GOT3 (cell line): ENCODE measurements at places on chromosomes 3 and 15.

- DNase-seq = no peak
These were observed 12.5 kb downstream of the RASA2 start for GRCh38 chr3:141499284-141499683.

GRCh38 chr15:100924436-100924835 is 5.3 kb downstream of the LRRK1 start:
- no peak for DNase-seq

DNA sequence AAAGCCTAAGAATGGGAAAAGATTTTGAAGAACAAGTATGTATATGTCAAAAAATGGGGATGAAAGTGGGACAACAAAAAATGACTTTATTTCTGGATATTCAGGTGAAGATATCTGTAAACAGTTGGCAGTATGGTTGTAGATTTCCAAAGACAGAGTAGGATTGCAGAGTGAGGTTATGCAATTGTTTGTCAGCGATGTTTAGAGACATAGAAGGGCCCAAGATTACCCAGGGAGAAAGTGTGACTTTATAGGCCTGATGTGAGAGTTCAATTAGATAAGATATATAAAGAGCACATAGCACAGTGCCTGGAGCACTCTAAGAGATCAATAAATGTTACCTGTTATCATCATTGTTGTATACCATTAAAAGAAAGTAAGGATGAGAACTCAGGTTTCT is 319.8 kb downstream of the DOCK3 start:
- DNase-seq = no peak

DNA sequence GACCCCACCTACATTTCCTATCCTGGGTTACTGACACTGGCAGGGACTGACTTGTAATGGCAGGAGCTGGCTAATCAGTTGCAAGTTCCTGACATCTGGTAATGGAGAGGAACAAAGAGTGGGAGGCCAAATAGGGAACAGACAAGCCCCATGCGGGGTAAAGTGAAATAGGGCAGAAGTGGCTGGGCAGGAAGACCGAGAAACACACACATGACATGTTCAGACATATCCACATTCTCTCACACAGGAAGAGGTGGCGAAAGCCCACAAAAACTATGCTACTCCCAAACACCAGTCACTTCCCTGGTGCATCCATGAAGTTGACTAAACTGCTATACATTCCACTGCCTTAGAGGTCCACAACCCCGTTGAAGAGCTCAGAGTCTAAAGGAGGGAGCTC is 394.1 kb upstream of the TBL1XR1 start:
- DNase-seq = no peak

DNA sequence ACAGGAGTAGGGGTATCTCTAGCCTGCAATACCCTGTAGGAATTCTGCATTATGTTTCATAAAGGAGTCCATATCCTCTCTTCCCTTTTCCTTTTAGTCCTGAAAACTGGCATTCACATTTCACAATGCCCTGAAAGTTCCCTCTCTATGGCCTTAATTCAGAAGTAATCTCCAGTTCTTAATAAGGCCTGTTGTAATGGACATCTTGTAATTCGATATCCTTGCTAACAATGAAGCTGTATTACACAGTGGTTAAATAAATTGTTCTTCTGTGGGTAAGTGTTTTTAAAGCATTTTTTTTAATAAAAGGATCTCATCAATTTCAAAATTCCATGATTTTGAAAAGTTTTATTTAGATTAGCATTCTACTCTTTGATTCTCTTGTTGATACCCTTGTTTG is 34.3 kb upstream of the NEO1 start:
- DNase-seq = no peak

- no peak for DNase-seq
These were observed 116.6 kb upstream of the IQSEC1 start for GRCh38 chr3:13189639-13190377.

- no peak for DNase-seq
These were observed 34.4 kb upstream of the TBC1D21 start for GRCh38 chr15:73838831-73839426.

DNA sequence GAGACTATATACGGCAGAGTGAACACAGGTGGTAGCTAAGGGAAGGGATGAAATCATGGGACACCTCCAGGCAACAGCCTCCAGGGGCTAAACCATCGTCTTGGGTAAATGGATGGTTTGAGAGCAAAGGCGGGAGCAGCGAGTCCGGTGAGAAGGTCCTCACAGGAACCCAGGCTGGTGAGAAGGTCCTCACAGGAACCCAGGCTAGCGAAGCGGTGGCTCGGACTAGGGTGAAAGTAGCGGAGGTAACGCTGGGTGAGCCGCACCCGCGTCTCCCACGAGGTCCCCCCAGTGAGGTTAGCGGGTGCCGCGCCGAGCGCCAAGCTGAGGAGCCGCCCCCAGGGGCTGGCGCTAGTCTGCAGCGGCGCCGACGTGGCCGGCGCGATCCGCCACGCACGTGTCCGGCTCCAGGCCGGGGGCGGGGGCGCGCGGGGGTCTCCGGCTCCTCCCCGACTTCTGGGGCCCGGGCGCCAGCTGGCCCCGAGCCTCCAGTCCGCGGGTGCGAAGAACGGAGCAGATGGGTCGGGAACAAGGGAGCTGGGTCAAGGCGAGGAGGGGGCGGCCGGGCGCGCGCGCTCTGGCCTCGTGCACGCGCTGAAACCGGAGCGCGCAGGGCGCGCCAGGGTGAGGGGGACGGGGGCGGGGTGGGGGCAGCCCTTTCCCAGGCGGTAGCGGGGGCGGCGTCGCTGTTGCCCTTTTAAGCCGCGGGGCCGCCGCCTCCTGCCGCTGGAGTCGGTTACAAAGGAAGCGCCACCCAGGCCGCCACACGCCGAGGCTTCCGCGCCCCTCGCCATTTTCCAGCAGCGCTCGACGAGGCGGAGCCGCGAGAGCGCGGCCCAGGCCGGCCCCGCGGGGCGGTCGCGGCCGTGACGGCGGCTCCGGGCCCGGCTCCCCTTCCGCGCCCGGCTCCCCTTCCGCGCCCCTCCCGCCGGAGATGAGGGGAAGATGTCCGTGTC is at the start of gene UBE2Q2:
Gene UBE2Q2, plus strand, starts transcription at position 726 of the 956 bp plus-strand sequence. Its CDS starts 220 bp downstream, at position 946.
- peak; percentile 25 for DNase-seq

DNA sequence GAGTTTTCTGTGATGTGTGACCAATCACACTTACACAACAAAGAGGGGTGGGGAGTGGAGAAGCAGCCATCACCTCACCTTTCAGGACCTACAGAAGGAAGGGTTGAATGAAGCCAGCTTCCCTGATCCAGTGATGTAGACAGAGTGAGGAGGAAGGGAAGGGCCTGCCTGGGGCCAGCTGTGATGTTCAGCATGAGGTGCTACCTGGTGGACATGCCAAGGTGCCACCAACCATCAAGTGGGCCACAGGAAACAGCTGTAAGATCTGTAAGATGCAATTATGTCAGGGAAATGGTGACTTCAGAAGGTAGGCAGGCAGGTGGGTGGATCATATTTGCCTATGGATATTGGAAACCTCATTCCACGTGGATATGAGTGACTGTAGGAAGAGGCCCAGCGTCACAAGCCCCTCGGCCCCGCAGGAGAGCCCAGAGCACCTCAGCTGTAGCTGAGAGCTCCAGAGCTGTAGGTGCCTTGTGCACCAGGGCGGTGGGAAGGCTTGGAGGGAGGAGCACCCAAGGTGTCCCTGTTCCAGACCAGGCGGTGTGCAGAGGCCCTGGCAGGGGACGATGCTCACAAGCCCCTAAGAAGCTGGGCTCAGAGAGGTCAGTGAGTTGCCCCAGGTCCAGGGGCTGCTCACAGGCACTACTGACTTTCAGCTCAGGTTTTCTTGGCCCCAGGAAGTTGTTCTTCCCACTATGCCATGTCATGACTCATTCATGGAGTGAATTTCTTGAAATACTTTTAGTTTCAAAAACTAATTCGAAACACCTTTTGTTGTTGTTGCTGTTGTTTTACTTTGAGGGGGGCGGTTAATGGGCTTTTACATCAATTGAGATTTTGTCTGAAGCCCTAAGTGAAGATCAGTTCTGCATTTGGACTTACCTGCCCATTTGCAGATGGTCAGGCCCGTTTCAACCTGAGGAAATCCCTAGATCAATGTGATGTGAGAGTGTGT is 94.2 kb upstream of the ALDH1A3 start:
- DNase-seq = no peak

DNA sequence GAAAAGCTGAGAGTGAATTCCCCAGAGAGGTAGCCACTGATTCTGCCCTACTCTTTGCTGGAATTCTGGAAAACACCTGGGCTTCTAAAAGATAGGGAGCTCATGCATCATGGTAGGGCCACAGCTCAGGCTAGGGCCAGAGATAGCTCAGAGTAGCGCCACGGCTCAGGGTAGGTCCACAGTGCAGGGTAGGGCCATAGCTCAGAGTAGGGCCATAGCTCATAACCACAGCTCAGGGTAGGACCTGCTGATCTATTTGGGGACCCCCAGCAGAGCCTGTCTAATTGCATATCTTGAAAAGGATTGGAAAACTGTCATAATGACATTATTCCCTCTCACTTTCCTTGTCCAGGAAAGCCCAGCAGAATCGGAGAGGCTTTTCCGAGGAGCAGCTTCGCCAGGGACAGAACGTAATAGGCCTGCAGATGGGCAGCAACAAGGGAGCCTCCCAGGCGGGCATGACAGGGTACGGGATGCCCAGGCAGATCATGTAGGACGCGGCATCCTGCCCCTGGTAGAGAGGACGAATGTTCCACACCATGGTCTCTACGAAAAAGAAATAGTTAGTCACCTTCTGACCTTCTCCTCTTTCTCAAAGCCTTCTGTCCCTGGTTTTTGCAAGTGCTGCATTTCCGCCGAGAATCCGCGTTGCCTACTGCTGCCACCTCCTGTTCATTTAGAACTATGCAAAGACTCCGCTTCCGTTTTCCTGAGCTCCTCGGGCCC is 14.5 kb downstream of the TAGLN3 start:
- DNase-seq = no peak

GRCh38 chr15:86620157-86620556 is 540.5 kb downstream of the AGBL1 start:
- no peak for DNase-seq

GRCh38 chr3:114179575-114179974 is 723 bp upstream of the DRD3 start:
- no peak for DNase-seq

DNA sequence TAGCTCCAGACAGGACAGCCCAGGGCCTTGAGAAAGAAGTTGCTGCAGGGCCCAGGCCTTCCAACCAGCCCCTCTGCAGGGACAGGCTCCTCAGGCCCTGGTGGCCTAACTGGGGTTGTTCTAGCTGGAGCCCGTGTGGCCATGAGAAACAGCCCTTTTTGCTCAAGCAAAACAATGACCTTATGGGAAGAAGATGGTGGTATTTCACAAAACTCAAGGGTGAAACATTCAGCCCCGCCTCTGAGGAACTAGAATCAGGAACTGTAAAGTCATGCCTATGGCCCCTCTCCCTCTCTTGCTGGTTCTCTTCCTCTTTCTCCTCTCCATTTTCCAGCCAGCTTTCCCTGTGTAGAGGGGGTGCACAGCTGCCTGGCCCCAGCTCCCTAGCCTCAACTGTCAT is 273.3 kb downstream of the RPLP1 start:
- no peak for DNase-seq

DNA sequence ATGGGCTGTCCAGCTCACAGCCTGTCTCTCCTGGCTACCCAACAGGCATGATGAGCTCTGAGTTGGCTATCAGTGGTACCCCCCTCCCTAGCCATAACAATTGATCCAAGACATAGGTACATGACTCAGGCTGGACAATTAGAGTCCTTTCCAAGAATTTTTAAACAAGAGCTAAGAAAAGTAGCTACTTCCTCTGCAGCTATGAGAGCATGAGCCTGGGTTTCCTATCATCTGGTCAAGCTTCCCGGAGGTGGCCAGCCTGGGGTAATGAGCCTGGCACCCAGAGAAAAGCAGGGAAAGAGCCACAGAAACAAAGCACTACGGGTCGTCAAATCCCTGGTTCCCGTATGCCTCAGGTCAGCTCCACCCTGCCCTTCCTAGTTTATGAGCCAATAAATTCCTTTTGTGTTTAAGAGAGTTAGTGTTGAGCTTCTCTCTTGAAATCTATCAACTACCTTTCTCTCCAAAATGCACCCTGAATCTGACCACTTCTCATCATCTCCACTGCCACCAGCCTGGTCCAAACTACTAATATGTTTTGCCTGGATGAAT is 2.3 kb upstream of the SLC51B start:
- no peak for DNase-seq

- DNase-seq = no peak
These were observed 613.8 kb upstream of the TBL1XR1 start for GRCh38 chr3:177811112-177811511.

- no peak for DNase-seq
These were observed 138.5 kb downstream of the NECTIN3 start for GRCh38 chr3:111210003-111210711.

GRCh38 chr3:76410762-76411281 is 625.5 kb upstream of the ZNF717 start:
- no peak for DNase-seq

- DNase-seq = no peak
These were observed 268.0 kb upstream of the ARRDC4 start for GRCh38 chr15:97692301-97693015.

- DNase-seq = no peak
These were observed 44.3 kb downstream of the ATP1B3 start for GRCh38 chr3:141920701-141921100.

DNA sequence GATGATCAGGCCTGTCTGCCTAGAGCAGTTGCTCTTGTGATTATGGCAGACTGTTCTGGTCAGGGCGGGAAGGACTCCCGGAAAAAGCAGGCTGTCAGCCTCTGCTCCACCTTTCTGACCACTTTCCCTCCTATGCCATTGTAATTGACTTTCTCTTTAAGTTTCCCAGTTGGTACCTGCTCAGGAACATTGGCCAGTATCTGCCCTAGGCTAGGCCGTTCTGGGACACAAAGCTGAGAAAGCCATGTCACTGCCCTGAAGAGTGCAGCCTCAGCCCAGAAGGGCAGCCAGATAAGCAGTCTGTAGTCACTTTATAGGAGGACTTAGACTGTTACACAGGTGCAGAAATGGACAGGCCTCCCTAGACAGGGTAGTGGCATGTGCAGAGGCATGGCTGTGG is 80.8 kb downstream of the CLSTN2 start:
- no peak for DNase-seq
